ENCODE measurements at places on chromosomes 2 and 18.

- peak; percentile 71 for DNase-seq
Measured at GRCh38 chr2:19868701-19869580, 32.8 kb downstream of the TTC32 start.

DNA sequence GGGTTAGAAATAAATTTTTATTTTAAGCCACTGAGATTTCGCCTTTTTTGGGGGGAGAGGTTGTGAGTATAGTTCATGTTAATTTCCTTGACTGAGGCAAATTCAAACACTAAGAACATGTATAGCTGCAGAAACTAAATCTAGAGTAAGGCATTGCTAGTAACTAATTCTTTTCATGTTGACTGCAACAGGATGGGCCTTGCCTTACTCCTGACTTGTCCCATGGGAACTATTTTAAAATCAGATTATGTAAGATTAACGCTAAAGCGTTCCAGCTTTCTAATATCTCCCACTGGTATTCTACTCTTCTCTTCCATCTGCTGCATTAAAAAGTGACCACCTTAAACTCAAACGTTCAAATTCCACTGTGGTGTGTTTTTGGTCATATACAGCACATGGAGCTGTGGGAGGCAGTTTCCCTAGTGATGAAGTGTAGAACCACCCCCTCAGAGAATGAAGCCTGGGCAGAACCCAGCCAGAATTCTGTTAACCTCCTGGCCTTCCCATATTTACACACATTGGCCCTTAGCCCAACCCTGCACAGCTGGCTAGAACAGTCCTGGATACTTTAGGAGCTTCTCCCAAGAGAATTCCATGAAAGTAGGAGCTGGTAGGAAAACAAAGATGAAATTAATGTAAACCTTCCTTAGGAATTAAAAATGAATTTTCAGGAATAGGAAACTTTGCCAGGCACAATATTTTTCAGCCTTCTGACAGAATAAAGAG is 687.8 kb downstream of the SLC4A3 start:
- no peak for DNase-seq

- no peak for DNase-seq
Measured at GRCh38 chr2:30412684-30413570, 34.1 kb upstream of the LCLAT1 start.

GRCh38 chr2:195300631-195301030 is 356.4 kb upstream of the SLC39A10 start:
- no peak for DNase-seq

- DNase-seq, result no peak
Measured at GRCh38 chr2:154470376-154470775, 228.1 kb upstream of the KCNJ3 start.

DNA sequence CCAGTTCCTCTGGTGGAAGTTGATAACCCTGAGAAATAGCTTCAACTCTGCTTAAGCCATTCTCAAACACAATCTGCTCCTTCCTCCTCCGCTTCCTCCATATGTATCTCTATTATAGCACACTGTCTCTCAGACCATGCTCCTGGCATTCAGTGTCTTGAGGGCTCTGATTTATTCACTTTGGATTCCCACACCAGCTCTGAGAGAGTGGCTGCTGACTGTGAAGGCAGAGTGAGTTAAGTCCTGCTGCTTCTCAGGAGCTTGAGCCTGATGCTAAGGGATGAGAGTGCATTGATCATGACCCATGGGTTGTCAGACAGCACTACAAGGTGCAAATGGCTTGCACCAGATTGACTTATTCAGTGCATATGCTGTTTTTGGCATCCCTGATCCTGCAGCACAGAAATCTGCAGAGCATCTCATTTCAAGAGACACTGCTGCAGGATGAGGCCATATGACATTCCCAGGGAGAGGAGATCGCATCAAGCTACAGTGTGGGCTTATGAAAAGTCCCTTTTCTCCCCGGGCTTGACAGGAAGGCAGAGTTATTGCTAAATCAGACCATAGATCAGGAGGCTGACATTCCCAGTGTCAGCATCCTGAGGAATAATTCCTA is 500.5 kb upstream of the RAB6C start:
- DNase-seq, result no peak

Measured in stimulated activated CD8-positive, alpha-beta memory T cell treated with anti-CD3 and anti-CD28 coated beads, Interleukin-4, amount 100 ng/mL, for 48 hours (primary cell).